ENCODE measurements at places on chromosomes 4 and X.

DNA sequence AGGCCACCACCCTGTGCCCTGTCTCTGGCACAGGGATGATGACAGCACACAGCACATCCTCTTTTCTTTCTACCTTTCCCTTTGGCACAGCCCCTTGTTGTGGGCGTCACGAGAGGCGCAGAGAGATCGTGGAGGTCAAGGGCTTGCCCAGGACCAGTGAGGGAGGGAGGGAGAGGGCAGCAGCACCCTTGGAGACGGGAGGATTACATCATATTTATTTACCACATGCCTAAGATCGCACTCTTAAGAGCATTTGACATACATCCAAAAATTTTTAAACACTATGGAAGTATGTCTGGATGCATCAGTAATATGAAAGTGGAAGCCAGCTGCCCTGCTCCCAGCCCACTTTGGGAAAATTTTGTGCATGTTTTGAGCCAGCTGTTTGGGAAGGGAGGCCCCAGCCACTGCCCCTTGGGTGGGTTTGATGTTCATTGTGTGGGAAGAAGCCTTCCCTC lies 12.7 kb downstream of the WFS1 start:
- no peak for DNase-seq

DNA sequence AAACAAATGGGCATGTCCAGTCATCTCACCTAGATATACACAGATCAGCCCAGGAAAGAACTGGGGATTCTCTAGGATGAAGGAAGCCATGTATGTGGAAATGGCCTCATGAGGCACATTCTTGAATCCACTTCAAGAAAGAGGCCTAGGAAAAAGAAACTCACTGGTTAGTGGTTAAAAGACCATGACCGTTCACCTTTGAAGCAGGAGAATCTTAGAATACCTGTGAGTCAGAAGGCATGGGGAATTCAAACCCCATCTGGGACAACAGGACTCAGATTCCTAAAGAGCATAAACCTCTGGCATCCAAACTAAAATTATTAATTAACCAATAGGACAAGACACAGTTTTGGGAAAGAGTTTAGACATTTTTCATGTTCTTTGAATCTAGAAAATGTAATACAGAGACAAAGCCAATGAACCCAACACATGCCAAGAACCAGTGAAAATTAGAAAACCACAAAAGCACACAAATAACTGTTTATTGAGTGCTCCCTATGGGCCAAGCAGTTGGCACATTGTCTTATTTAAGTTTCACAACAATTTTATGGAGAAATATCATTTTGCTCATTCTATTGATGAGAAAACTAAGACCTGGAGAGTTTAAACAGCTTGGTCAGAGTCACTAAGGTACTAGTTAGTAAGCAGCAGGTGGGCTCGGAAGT lies 97.5 kb downstream of the NPNT start:
- DNase-seq: no peak

GRCh38 chrX:13719192-13719856 lies 15.1 kb downstream of the TRAPPC2 start:
- DNase-seq: no peak

- peak; percentile 83 for DNase-seq
Measured at GRCh38 chrX:48917139-48918001, 1.5 kb downstream of the PIM2 start.

DNA sequence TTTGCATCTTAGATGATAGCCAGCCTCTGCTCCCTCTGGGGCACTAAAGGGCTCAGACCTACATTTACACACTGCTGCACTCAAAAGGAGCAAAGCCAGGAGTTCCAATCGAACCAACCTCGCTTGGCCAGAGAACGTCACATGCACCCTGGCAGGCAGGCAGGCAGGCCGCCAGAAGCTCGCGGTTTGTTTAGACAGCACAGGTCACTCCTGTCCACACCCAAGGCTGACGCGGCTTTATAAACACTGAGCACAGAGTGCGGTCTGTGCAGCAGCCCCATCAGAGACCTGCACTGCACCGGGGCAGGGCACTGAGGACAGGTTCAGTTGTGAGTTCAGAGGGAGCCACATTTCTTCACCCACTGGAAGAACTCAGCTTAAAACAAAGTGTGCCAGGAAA lies 143.9 kb downstream of the BCOR start:
- no peak for DNase-seq

DNA sequence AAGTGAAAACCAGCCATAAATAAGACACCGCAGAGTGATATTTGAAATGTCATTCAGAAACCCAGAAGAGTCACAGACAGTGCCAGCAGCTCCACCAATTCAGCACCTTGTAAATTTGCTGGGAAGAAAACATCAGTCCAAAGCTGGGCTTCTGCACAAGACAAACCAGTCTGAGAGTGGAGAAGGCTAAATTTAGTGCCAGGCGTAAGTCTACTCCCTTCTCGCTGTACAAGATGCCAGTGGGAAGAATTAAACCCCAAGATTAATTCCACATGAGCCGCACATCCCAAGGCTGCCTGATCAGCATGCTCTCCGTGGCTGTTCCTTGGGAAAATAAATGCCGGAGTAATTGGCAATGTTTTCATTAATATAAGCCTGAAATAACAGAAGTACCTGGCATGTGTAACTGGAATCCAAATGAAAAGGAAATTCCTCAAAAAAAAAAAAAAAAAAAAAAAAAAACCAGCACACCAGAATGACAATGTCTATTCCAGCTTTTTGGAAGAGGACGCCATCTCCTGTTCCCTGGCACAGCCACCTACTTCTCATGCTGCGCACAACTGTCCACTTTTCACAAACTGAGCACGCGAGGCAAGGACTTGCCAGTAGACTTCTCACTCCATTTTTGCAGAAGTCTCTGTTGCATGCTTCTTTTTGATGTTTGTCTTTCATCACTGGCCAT lies 95.5 kb downstream of the NSUN7 start:
- DNase-seq: peak; percentile 71

GRCh38 chr4:175770555-175770954 lies 41.5 kb downstream of the GPM6A start:
- DNase-seq: no peak

DNA sequence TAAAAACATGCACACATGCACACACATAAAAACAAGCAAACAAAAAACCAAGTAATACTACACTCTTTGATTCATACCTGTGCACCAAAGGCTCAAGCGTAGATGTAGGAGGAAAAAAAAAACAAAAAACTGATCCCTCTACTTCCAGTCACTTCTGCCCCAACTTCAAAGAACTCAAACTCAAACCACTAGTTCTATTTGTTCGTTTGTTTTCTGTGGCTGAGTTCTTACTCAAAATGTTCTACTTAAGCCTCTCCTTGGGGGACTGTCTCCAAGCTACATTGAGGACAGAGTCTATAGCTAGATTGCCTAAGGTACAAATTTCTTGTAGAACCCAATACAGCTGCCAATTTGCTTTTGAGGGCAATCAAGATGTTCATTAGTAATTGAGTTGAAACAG lies 171.0 kb upstream of the ATOH1 start:
- peak; percentile 28 for DNase-seq

- DNase-seq: no peak
Measured at GRCh38 chr4:4339504-4340085, 47.3 kb upstream of the NSG1 start.

- DNase-seq: no peak
Measured at GRCh38 chrX:48472225-48472624, 2.2 kb upstream of the SLC38A5 start.

GRCh38 chr4:69995526-69996016 lies at the start of gene STATH:
Gene STATH (plus strand): TSS chr4:69995966. CDS start chr4:69998438, 2,472 bp downstream.
- DNase-seq: no peak

DNA sequence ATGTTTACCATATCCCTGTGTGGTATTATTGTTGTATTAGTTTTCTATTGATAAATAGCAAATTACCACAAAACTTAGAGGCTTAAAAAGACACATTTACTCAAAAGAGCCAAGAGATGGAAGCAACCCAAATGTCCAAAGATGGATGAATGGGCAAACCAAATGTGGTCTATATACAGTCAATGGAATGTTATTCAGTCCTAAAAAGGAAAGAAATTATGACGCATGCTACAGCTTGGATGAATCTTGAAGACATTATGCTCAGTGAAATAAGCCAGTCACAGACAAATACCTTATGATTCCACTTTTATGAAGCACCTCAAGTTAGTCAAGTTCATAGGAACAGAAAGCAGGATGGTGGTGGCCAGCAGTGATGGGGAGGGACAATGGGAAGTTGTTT lies 144.7 kb downstream of the QDPR start:
- DNase-seq: no peak

- DNase-seq: no peak
Measured at GRCh38 chr4:181619651-181620050, 623.6 kb upstream of the TENM3 start.

DNA sequence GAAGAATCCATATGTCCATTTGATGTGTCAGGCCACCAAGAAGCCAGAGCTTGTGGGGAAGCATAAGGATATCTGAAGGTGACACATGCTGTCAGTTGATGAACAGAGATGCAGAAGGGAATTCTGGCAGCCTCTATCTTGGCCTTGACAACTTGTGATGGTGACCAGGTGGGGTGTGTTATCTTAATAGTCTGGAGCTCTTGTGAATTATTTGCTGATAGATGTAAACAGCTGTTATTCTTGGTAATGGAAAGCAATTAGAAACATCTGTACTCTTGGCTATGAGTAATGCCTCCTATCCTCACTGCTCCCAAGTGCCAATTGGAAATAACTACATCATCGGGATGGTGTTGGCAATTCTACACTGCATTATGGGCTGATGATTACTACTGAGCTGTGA lies 51.9 kb downstream of the NAA11 start:
- DNase-seq: no peak

GRCh38 chrX:68865300-68865699 lies 36.5 kb downstream of the EFNB1 start:
- DNase-seq: no peak

DNA sequence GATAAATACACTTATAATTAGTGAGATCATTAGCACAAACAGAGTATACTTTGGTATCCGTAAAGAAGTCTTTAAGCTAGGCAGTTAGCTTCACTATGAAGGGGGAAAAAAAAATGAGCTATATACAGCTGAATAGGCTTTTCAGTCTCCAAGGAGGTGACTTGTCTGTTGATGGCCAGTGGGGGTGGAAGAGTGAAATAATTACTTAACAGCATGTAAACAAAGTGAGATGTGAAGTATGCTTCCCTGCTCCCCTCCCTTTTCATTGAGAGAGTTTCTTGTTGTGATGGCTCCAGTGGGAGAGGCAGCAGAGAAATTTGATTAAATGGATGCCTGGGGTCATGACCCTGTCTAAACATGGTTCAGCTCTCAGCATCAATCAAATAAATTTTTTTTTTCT lies 180.9 kb downstream of the DACH2 start:
- no peak for DNase-seq

DNA sequence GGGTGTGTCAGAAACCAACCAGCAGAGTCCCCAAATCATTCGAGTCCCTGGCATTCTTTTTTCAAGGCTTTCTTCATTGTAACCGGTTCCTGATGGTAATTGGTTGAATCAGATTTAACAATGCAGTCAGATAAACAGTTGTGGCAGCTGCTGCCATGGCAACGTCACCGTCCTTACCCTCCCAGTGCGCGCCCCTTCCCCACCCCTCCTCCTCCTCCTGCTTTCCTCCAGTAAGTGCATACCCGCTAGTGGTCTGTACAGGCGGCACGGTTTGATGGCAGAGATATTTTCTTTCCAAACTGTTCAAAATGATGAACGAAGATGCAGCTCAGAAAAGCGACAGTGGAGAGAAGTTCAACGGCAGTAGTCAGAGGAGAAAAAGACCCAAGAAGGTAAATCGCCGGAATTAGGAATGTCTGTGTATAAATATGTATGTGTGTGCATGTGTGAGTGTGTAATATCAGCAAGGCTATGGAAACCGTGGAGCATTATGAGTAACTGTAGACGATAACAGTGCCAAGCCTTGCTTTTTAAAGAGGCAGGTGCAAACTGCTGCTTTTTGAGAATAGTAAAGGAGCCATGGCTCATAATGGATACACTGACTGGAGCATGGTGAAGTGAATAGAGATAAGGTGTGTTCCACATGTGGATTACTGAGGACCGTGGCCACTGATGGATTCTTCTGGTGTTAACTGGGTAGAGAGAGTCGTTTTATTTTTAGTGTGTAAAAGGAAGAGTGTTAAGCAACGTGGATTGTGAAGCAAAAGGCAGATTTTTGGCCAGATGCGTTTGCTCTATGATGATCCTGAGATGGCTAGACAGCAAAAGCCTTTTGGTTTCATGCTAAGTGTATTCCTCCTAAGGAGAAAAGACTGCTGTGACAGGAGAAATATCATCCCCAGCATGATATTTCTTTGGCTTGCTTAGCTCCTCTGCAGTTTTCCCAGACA lies at the start of gene ANK2:
Gene ANK2, plus strand, starts transcription at position 233 of the 950 bp plus-strand sequence. Its CDS starts 76 bp downstream, at position 309.
- peak; percentile 57 for DNase-seq

DNA sequence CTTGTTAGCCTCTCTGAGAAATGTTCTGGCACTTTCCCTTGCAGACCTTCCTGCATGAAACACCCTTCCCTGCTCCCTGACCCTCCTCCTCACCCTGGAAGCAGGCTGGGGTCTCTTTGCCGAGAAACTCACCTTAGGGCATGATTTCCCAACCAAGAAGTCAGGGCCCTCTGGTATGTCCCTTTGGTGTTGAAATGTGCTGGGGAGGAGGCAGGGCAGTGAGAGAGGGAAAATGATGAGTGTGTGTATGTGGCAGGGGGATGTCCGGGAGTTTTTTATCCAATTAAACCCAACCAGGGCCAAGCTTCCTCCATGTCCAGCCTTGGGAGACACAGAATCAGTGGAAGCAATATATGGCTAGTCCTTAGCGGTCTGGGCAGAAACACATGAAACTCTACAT lies 5.1 kb downstream of the ELF4 start:
- no peak for DNase-seq

GRCh38 chr4:109298279-109299010 lies 4.0 kb downstream of the COL25A1 start:
- no peak for DNase-seq

DNA sequence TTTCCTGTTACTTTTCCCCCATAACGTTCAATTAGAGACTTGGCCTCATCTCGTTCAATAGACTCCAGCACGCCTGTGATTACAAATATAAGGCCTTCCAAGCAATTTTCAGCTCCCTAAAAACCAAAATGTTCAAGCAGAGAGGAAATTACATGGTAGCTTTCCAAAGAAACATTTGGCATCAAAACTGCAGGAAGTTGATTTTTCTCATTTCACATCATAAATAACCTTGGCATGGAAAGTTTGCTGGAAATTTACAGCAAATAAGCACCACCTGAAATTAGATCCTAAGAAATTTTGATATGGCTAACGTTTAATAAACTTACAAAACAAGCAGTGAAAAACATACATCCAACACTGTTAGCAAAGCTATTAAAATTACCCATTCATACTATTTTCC lies 53.3 kb downstream of the RFC1 start:
- DNase-seq: no peak

GRCh38 chr4:143961075-143961474 lies 55.7 kb upstream of the GYPE start:
- no peak for DNase-seq

- DNase-seq: no peak
Measured at GRCh38 chr4:67130411-67130810, 414.9 kb downstream of the CENPC start.

Measured in midbrain (tissue), 1 donor.